Epithelial cell of proximal tubule (primary cell): ENCODE measurements at places on chromosomes 7 and 10. TPM values are rescaled to one million over a fixed set of nuclear protein-coding genes. Genes with fewer than 3 reads are reported as not detected.

GRCh38 chr10:71225291-71226058, 13.1 kb downstream of the UNC5B start:
- DNase-seq = no peak

OPALIN gene
- total RNA-seq = not detected in 2 replicates

DNA sequence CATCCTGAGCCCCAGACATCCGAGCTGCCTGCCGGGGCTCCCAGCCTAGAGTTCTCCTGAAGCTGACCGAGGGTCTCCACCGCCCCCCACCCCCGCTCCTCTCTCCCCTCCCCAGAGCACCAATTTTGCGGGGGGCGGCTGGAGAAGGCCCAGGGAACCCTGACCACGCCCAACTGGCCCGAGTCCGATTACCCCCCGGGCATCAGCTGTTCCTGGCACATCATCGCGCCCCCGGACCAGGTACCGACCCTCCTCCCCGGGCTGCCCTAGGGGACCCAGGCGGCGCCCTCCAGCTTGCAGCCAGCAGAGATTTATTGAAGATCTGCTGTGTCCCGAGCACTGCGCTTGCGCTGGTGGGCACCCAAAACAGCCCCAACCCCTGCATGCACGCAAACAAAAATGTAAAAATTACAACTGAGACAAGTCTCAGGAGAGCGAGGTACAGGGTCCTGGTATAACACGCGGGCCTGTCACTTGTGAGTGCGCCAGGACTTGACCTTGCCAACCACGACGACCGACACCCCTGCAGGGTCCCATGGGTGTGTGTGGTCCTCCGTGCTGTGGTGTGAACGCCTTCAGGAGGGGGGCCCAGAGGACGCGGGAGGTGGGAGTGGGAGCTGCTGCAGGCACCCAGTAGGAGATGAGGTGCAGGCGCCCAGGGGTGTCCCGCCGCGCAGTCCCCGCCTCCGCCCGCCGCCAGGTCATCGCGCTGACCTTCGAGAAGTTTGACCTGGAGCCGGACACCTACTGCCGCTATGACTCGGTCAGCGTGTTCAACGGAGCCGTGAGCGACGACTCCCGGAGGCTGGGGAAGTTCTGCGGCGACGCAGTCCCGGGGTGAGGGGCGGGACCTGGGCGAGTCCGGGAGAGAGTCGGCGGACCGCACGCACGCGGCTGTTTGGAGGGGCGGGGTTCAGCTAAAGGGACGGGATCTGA, 3.1 kb downstream of the PCOLCE start:
- DNase-seq = no peak

DNA sequence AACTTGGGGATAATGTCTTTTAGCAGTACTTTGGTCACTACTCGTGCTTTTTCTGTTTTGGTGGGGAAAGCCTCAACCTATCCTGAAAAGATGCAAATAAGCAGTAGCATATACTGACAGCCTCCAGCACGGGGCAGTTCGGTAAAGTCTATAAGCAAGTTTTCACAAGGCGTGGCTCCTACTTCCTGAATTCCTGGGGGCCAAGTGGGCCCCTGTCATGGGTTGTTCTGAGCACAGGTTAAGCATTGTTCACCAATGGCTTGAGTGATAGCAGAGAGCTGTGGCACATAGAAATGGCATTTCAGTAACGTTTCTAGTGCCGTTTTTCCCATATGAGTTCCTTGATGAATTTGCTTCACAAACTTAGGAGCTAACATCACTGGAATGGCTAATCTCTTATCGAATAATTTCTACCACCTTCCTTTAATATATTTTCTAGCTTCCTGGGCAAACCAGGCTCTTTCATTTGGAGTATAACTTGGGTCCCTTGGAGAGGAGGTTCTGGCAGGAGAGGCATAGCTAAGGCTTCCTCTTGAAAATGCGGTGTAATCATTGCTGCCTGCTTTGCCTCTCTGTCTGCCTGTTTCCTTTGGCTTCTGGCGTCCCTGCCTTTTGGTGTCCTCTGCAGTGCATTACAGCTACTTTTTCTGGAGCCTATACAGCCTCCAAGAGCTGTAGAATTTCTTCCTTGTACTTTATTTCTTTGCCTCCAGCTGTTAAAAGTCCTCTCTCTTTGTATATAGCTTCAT, 11.7 kb upstream of the ZNF239 start:
- DNase-seq = no peak

ZNF727 gene
- total RNA-seq = not detected in 2 replicates
